Lung microvascular endothelial cell (primary cell): ENCODE measurements at places on chromosomes 16 and 17. TPM values are rescaled to one million over a fixed set of nuclear protein-coding genes. Genes with fewer than 3 reads are reported as not detected.

DNA sequence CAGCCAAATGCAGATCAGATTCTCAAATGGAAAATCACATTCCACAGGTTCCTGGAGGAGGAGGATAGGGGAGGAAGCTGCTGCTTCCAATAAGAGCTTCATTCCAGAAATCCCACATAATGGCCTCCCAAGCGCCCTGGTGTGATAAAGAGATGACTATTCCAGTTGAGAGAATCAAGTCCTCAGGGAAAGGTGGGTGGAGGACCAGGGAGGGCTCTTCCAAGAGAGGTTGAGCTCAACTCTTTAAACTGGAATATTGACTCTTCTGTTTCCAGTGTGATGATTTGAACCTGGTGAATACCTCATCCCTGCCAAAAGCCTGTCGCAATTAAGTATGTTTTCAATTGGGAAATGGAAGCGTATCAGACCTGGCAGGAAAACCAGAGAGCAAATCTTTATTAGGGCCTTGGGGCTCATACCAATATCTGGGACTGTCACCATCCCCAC, 81.4 kb upstream of the DYNLRB2 start:
- no peak for DNase-seq

DNA sequence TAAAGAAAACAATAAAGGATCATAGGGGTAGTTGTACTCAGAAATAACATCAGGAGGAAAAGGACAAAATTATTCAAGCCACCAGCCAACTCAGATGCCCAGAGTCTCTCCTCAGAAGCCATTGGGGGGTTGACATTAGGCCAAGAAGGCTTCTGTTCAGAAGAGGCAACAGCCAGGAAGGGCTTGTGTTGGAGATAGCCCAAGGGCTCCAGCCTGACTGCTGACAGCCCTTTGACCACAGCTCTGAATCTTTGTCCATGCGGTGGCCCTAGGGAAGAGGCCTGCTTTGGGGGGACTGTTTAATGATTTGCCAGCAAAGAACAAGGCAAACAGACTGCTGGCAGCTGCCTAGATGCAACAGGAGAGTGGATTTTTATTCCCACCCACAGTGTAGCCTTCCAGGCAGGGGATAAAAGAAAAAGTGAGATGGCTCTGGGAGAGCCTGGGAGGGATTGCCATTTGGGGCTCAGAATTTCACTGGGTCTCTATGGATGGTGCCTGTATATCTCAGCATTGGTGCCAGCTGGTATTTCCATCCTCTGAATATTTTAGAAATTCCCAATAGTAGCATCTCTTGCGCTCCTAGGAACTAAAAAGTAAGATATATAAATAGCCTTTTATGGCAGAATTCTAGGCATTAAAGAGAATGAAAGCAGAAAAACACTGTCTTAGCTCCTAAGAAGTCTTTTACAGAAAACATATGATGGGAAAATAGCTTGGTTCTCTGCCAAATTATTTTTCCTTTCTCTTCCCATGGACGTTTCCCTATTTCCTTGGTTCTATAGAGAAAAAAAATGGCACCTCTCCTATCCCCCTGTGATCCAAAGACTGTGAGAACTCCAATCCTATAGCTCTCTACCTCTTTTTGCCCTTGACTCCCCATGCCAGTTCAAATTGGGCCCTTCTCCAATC, 29.4 kb upstream of the SUPT4H1 start:
- DNase-seq: no peak

Gene SDR42E2
- total RNA-seq: 0.20 and 0.22 TPM in 2 replicates

DNA sequence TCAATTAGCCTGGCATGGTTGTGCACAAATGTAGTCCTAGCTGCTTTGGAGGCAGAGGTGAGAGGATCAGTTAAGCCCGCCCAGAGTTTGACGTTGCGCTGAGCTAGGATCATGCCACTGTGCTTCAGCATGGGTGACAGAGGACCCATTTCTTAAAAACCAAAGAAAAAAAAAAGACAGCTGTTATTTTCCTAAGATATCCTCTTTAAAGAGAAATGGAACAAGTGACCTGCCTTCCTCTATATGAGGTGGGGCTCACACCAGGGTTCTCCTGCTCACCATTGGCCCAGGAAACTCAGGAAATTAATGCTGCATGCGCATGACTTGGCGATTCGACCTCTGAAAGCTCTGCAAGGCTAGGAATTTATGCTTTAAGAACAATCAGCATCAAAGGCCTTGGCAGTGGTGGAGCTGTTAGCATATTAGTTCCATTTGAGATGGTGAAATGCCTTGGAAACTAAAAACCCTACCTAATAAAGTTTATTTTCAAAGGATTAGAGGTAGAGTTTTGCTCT, 108.3 kb downstream of the RBFOX1 start:
- no peak for DNase-seq

DNA sequence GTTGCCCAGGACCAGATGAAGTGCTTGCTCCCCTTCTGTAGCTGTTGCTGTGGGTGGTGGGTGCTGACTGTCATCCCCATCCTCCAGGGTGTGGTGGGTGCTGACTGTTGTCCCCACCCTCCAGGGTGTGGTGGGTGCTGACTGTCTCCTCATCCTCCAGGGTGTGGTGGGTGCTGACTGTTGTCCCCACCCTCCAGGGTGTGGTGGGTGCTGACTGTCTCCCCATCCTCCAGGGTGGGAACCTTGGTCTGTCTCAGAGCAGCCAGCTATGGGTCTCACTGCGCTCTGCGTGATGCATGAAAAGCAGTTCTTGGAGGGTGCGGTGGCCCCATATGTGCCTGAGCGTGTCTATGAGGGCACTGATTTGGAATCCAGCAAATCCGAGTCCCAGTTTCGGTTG, 163.8 kb downstream of the RPTOR start:
- no peak for DNase-seq

GRCh38 chr17:38697061-38697820, 7.8 kb upstream of the MLLT6 start:
- no peak for DNase-seq

DNA sequence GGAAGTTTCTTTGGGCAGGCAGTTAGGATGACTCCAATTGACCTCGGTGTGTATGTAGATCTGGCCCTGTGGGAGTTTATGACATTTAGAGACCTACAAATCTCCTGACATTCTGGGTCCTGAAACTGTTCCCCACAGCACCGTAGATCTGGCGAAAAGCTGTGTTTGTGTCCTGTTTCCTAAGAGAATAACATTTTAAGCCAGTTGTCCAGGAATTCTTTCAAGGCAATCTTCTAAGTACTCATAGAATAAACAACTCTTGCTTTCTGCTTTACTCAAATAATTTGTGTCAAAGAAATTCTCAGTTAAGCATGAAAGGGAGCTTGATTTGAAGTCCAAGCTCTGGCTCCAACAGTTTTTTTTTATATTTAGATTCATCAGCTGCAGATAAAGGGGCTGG, 78.5 kb upstream of the ELAC2 start:
- no peak for DNase-seq

Gene SLC12A3
- total RNA-seq: not detected in 2 replicates

GRCh38 chr17:77253611-77254051, 112.9 kb downstream of the SEC14L1 start:
- DNase-seq: no peak

GRCh38 chr17:43552229-43552837, 6.2 kb upstream of the ETV4 start:
- DNase-seq: no peak

Gene C1QTNF1
- 8.1 and 11.9 TPM in 2 replicates for total RNA-seq

Gene GPR179
- total RNA-seq: not detected in 2 replicates

DNA sequence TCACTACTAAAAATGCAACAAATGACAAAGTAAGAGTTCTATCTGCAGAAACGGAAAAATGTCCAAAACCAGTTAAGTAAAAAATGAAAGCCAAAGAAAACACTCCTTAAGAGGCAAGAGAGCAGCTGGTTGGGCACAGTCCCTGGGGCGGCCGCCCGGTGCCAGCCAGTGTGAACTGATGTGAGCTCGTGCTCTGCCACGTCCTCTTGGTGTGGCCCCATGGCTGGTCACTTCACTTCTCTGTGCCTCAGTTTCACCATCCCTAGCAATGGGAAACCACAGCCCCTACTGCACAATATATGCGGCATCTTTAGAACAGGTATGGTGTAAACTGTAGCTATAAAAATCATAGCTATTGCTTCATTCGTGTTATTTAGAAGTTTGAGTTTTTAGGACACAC, 21.2 kb downstream of the USP36 start:
- DNase-seq: peak; percentile 10

GRCh38 chr16:87995644-87996043, 44.4 kb downstream of the BANP start:
- DNase-seq: no peak

Gene NLRP1
- total RNA-seq: 2.2 and 9.6 TPM in 2 replicates

Gene BCAS3
- 10.9 and 17.9 TPM in 2 replicates for total RNA-seq

DNA sequence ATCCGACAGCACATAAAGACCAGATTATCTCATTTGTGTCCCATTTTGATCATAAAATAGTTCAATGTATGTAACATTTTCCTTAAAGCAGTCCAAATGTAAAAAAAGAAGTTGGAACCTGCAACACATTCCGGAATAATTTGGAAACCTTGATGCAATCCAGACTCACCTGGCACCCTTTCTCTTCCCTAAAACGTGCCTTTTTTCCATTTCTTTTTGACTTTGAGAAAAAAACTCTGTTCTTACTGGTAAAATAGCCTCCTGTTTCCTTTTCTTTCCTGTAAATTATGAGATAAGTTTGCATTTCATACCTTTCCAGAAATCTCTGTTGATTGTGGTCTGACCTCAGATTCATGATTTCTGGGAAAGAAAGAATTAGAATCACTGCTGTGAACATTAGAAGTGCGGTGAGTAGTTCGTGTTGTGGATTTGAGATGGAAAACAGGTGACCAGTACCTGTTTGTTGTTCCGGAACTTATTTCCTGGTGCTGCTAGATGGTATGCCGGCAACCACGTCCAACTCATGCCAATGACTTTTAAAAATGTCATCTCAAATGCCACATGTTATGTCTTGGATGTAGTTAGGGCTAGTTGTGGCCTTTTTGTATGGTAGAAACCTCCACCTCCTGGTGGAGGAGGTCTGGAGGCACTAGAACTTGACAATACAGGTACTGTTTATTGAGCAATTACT, 108.1 kb downstream of the SOCS1 start:
- DNase-seq: no peak

Gene C1QTNF8
- not detected in 2 replicates for total RNA-seq

DNA sequence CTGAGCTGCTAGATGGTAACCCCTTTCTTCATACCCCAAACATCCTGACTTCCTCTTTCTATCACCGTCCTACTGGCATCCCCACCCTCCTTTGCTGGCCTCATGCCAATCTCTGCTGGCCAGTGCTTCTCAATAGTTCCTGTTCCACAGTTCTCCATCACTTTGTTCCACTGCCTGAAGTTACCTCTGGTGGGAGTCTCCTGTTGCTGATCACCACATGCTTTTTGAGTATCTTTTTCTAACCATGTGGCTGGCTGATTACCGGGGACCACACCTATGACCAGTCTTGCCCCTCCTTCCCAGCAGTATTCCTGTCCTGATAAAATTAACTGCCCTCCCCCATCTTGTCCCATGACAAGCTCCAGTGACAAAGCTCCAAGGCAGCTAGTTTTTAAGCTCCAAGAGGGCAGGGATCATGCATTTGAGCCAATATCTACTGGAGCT, 380.4 kb upstream of the CCL2 start:
- no peak for DNase-seq

DNA sequence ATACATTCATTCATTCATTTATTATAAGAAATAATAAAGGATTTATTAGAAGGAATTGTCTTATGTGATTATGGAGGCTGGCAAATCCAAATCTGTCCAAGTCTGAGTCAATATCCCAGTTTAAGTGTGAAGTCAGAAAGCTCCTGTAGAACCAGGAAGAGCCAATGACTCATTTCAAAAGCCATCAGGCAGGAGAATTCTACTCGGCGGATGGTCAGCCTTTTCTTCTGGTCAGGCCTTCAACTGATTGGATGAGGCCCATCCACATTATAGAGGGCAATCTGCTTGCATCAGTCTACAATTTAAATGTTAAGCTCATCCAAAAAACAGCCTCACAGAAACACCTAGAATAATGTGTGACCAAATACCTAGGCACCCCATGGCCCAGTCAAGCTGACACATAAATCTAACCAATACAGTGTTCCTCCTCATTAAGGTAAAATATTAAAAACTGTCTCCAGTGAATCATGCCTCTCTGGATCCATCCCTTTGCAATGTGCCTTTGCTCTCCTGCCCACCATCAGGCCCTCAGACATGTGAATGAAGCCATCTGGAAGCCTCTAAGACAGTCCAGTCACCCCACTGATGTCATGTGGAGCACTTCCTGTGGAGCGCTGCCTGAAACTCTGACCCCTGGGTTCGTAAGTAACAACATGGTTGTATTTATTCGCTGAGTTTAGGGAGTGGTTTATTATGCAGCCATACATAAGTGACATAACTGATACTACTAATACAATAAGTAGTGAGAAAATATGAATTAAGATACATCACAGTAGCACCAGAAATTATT, 69.2 kb upstream of the WSB1 start:
- no peak for DNase-seq

- DNase-seq: no peak
These were observed 73.3 kb upstream of the IRX6 start for GRCh38 chr16:55250701-55251100.

Gene HOXB1
- total RNA-seq: not detected in 2 replicates

GRCh38 chr17:68200689-68201417, 47.0 kb upstream of the AMZ2 start:
- DNase-seq: peak; percentile 80

Gene TMEM88
- 7.1 and 22.7 TPM in 2 replicates for total RNA-seq

DNA sequence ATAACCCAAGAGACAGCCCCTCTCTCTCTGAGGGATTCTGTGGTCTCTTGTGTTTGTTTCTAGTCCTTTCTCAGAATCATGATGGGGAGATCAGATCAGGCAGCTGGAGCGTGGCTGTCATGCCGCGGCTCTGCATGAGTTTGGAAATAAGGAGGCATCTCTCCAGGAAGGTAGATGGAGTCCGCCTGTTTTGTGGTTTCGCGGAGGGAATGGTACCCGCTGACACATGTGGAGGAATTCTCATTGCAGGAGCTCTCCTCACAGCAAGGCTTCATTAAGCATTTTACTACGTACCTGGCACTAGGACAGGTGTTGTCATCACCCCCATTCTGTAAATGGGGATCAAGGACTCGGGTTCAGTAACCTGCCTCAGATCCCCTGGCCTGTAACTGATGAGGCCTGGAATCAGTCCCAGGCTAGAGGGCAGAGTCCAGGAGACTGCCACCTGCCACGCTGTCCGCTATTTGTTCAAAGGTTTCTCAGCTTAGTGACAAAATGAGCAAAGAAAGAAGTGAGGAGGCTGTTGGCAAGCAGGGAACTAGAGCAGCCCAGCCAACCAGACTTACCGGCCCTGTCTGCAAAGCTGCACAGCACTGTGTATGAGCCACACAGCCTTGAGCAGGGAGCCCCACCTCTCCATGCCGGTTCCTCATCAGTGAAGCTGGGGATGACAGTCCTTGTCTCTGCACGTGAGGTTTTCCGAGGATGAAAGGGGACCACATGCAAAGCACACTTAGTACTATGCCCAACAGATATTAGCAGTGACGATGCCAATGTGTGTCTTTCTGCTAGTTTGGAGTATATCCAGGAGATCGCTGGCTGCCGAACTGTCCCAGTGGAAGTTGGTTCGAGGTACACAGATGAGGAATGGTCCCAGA, 11.0 kb downstream of the KDM8 start:
- DNase-seq: no peak

Gene CD300C
- total RNA-seq: not detected in 2 replicates

Gene CDRT15L2
- not detected in 2 replicates for total RNA-seq

Gene TP53TG3F
- total RNA-seq: not detected in 2 replicates

- no peak for DNase-seq
These were observed 13.1 kb downstream of the TBC1D24 start for GRCh38 chr16:2487903-2488531.

Gene MYCBPAP
- under 0.01 and 0.20 TPM in 2 replicates for total RNA-seq

Gene KRTAP2-2
- not detected in 2 replicates for total RNA-seq
